ENCODE measurements at places on chromosomes 16 and 17.

GRCh38 chr16:1557074-1557473 lies 23.6 kb downstream of the TMEM204 start:
- no peak for DNase-seq

GRCh38 chr16:64311241-64311640 lies 810.6 kb downstream of the CDH11 start:
- no peak for DNase-seq

GRCh38 chr17:78899361-78900260 lies 3.4 kb downstream of the CEP295NL start:
- no peak for DNase-seq

- no peak for DNase-seq
Measured at GRCh38 chr17:28199115-28199514, 119.9 kb upstream of the TMEM97 start.

GRCh38 chr17:20852239-20852989 lies 190.4 kb downstream of the USP22 start:
- DNase-seq: no peak

DNA sequence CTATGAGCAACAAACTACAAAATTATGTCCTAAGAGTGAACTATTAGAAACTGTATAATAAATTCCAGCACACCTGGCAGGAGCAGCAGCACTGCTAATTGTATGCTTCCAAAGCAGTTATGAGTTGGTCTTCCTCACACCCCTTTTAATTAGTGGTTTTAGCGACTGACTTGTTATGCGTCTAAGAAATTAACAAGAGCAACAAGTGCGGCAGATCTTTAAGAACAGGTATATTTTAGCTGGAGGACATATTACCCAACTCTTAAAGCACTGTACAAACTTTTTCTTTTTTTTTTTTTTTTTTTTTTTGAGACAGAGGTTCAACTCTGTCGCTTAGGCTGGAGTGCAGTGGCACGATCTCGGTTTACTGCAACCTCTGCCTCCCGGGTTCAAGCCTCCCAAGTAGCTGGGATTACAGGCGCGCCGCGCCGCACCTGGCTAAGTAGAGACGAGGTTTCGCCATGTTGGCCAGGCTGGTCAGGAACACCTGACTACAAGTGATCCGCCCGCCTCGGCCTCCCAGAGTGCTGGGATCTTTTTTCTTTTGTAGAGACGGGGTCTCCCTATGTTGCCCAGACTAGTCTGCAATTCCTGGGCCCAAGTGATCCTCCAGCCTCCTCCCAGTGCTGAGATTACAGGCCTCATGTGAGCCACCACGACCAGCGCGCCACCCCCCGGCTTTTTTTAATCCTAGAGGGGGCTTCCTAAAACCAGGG lies 1.6 kb upstream of the FBXL20 start:
- DNase-seq: no peak

GRCh38 chr17:22411185-22411784 lies 719.0 kb downstream of the KCNJ18 start:
- no peak for DNase-seq

- peak; percentile 10 for DNase-seq
Measured at GRCh38 chr17:46023783-46024388, 24.8 kb downstream of the STH start.

DNA sequence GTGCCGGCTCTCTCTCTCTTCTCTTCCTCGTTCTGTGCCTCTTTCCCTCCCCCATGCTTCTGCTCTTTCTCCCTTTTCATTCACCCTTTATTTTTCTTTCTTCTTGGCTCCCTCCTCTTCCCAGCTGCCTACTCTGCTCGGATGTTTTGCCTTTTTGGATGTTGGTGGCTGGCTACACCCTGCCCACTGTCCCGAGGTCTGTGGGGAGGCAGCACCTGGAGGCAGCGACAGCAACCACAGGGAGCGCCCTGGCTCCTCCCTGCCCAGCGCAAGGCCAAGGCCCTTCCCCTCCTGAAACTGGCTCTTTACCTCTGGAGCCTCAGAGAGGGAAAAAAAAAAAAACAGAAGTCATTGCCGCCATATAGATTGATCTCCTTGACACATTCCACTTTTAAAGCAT lies 20.0 kb downstream of the CLUAP1 start:
- no peak for DNase-seq

- no peak for DNase-seq
Measured at GRCh38 chr17:50080827-50081226, 14.3 kb upstream of the PDK2 start.

- DNase-seq: no peak
Measured at GRCh38 chr17:8683355-8683754, 52.8 kb upstream of the MYH10 start.

- no peak for DNase-seq
Measured at GRCh38 chr17:81993729-81994592, 16.5 kb downstream of the ASPSCR1 start.

DNA sequence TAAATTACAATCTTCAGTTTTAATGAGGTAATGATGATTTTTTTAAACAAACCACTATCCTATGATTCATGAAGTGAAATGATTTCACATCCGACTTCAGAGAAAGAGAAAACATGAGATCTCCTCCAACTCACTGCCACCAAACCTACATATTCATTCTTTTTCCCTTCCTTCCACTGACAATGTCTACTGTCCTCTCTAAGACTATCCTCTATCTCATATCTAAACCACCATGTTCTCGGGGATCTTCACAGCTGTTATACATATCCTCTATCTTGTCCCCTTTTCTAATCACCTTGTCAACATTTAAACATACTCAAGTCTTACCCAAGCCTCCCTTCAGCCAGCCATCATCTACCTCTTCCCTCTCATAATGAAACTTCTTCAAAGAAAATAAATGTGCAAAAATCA lies 53.5 kb downstream of the SMURF2 start:
- DNase-seq: no peak

- DNase-seq: no peak
Measured at GRCh38 chr16:86245895-86246294, 264.4 kb upstream of the FOXF1 start.

- no peak for DNase-seq
Measured at GRCh38 chr17:10094797-10095196, 103.6 kb downstream of the GAS7 start.

- DNase-seq: no peak
Measured at GRCh38 chr16:10663146-10663545, 31.6 kb downstream of the TEKT5 start.

DNA sequence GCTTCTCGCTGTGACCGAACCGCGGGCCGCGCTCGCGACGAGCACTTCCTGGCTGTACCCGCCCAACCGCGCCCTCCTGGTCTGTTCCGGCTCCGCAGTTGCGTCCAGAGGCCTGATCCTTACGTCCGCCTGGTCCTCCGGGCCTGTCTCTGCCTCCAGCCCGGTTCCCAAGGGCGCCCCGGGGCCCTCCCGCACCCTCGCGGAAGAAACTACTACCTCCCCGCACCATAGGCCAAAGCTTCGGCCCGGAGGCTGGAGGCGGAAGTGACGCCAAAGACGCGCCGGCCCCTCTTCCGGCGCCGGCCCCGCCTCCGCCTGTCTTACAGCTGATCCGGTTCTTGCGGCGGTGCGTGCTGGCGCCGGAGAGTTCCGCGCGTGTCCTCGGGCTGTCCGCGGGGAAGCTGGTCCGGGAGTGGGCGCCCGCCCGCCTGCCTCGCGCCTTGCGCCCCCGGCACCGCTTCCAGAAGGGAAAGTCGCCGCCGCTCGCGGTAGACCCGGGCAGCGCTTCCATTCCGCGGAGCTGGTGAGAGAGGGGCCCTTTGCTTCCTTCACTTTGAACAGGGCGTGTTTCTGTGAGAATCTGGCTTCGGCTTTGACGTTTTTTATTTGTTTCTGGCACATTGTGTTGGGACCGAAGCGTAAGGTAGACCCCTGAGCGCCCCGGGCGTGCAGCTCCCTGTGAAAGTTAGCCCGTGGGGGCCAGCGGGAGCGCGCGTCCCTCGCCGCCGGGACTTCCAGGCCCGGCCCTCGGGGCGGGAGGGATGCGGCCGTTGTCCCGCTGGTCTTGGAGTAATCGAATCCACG lies at the start of gene ZNF778:
Gene ZNF778, plus strand, starts transcription at position 316 of the 804 bp plus-strand sequence. CDS start 3,425 bp downstream, outside the sequence.
- peak; percentile 45 for DNase-seq

GRCh38 chr16:2004795-2005517 lies 4.7 kb downstream of the ZNF598 start:
- no peak for DNase-seq

GRCh38 chr17:34173241-34173640 lies 81.8 kb upstream of the CCL2 start:
- no peak for DNase-seq

DNA sequence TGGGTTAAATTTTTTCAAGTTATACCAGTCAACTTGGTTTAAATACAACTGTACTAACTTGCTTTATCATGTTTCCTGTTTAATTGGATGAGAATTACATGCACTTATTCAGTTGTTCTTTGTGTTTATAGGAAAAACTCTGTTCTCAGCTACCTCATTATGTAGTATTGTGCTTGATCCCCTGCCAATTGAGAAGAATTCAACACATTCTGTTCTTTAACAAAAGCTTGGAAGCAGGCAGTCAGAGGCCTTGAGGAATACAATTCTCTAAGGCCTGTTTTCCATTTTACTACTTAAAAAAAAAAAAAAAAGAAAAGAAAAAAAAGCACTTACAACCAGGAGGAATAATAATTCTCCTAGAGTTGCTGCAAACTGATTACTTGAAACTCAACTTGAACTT lies 60.6 kb upstream of the CMIP start:
- no peak for DNase-seq

- no peak for DNase-seq
Measured at GRCh38 chr17:58572846-58573245, 58.4 kb upstream of the MTMR4 start.

- DNase-seq: no peak
Measured at GRCh38 chr16:79623062-79623461, 22.5 kb upstream of the MAF start.

GRCh38 chr17:38429476-38430100 lies 1.3 kb downstream of the ARHGAP23 start:
- DNase-seq: no peak

DNA sequence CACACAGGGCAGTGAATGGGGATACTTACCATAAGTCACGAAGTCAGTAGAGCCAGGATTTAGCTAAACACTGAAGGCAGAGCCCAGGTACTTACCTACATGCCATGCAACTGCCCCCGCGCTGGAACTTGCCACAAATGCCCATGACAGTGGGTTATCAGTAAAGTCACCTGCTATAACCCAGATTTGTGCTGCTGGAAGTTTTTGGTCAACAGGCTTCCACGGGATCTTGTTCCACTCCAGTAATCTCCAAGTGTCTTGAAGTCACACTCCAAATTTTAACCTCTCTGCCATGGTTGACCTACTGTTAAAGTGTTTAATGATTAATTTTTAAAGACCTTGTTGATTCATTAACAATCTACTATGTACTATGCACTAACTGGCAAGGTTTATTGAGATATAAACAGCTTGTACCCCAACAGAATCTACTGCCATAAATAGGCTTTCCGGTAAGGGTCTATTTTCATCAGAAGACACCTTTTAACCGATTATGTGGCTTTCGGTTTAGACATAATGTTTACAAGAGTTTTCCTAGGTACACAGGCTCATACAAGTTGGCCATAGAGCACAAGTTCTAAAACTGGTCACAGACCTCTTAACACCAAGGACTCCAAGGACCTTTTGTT lies 6.3 kb upstream of the SLC5A11 start:
- DNase-seq: no peak

DNA sequence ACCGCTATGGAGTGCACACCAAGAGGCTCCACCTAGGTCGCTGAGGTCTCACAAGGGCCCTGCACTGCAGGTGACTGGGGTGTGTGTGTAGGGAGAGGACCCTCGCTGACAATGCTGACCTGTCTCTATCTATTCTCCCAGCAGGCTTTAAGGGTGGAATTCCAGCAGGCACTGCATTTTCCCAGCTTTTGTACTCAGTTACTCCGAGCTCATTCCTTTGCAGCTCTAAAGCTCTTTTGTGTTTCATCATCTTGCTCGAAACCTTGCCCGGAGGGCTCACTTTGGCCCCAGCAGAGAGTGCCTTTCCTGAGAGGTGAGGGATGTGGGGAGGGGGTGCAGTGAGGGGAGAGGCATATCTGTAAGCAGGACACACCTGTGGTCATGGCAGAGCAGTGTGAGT lies 39.3 kb downstream of the SMPD3 start:
- DNase-seq: no peak

DNA sequence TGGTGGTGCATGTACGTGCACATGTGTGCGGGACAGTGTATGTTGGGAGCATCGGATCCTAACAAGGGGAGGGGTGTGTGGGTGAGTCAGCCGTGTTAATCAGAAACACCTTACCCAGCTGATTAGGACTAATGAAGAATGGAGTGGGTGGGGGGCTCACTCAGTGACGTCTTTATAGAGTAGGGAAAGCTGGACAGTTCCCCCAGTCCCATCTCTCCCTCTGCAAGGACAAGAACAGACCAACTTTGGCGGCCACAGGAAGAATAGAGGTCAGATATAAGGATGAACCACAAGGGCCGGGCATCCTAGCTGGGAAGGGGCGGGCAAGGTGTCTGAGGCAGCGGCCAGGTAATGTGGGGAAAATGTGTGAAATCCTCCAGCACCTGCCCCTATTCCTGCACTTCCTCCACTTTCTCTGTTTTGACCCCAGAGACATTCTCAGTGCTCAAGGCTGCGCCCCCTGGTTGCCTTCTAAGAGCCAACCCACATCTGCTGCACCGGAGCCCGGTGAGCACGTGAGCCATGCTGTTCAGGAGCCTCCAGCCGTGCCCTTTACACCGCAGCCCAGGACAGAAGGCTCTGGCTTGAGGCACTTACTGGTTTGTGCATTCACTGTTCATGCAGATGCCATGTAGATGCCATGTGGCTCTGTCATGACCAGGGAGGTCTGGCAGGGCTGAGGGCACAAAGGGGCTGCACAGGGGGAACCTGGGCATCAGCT lies 18.9 kb upstream of the TBX21 start:
- no peak for DNase-seq
